ENCODE measurements at places on chromosomes 16 and 17. TPM values are rescaled to one million over a fixed set of nuclear protein-coding genes. Genes with fewer than 3 reads are reported as not detected.

DNA sequence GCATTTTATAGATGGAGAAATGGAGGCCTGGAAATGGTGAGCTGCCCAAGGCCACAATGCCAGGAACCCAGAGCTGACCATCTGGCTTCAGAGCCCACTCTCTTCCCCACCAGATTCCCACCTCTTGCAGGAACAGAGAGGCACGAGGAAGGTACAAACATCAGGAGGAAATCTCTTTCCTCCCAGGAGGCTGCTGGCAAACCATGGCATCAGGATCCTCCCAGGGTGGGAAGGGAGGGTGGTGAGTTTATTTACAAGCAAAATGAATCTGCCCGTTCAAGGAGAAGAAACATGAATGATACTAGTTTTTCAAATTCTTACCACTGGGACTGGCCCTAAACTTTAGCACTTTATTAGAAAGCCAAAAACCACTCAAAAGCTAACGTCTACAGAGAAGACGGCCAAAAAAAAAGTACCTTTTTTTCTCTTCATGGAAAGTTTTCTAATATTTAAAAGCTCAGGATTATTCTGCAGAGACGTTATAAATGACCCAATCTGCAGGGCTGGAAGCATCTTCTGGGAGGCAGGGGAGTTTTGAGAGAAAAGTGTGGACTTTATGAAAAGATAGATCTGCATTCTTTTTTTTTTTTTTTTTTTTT is 79.1 kb downstream of the NXN start:
- DNase-seq = no peak

GRCh38 chr16:80051040-80051439 is 450.5 kb upstream of the MAF start:
- no peak for DNase-seq

DNA sequence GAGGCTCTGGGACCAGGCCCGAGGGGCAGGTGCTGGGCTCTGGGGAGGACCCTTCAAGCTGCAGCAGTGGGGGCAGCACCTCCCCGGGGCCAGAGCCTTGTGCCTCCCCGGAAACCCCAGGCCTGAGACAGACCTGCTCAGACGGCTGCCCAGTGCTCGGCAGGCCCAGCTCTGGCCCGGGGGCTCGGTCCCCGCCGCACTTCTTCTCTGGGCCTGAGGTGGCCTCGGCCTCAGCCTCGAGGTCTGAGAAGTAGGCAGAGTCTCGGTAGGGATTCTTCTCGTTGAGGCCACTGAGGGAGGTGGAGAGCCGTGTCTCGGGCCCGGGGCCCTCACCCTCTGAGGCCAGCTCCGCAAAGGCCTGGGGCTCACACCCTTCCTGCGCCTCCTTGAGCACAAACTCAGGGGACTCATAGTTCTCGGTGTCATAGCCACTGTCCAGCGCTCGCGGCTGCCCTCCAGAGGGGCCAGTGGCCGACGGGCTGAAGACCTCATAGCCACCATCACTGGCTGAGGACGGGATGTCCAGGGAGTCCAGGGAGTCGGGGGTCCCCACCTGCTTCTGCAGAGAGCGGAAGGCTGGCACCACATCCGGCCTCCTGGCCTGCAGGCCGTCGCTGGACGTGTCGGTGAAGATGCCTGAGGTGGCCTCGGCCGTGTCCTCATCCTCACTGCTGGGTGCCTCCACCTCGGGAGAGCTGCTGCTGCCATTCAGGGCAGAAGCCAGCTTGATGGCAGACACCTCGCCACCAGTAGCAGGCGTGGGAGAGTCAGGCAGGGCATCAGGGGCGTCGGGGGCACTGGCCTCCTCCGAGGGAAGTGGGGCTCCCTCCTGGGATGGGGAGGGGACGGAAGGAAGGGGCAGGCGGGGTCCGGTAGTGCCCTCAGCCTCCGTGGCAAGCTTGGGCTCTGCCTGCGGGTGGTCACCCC is 44.3 kb upstream of the PVALEF start:
- DNase-seq = no peak

The OR1D2 gene
- total RNA-seq = not detected

- DNase-seq = no peak
Observed at GRCh38 chr17:9238340-9239245, 217.3 kb downstream of the NTN1 start.

GRCh38 chr17:43722269-43722619 is 36.3 kb downstream of the SOST start:
- DNase-seq = no peak

The TNK1 gene
- total RNA-seq = 3.2 TPM

DNA sequence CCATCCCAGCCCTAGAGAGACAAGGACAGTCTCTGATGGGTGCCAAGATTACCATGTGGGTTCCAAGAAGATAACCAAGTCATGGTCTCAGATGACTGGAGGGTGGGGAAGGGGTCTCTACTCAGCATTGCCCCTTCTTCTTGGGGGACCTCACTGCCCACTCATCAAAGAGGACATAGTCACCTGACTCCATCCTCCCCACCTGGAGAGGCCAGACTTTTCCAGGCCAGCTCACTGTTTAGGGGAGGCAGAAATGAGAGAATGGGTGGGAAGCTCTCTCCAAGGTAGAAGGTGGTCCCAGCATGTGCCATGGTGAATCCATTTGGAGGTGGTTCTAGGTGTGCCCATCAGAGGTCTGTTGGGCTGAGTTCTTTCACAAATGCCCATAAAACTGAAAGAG is 20.7 kb upstream of the IL21R start:
- peak; percentile 6 for DNase-seq

- DNase-seq = no peak
Observed at GRCh38 chr17:28433721-28434120, 27.7 kb upstream of the SLC46A1 start.

GRCh38 chr17:79077587-79077986 is 3.0 kb downstream of the ENGASE start:
- no peak for DNase-seq

DNA sequence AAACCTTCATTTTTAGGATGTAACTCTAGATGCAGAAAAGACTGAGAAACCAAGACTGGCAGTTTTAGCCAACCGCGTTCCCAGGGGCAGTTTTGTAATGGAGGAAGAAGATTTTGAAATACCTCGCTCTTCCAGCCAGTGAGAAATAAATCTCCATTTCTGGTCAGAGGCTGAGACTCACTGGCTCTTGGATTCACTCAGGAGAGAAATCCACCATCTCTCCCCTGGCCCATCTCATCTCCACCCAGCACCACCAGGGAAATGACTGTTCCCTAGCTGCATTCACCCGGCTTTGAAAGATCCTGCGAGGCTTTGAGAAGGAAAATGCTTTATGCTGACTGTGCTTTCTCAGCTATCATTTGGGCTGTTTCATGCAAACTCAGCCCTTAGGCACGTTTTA is 185.2 kb downstream of the SOX9 start:
- no peak for DNase-seq

DNA sequence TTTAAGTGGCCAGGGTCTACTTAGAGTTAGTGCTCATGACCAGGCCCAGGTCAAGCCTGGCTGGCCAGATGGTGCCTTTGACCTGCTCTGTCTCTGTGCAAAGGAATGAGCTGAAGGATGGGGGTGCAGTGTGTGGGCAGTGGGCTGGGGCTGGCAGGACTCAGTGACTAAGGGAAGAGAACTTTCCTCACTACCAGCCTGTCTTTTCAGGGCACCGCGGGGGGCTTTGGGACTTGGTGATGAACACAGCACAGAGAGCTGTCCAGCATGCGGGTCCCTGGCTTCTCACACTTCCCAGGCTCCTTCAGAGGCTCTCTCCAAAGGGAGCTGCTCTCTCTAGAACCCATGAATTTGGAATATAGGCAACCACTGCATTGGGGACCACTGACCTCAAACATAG is 43.0 kb upstream of the STH start:
- no peak for DNase-seq

DNA sequence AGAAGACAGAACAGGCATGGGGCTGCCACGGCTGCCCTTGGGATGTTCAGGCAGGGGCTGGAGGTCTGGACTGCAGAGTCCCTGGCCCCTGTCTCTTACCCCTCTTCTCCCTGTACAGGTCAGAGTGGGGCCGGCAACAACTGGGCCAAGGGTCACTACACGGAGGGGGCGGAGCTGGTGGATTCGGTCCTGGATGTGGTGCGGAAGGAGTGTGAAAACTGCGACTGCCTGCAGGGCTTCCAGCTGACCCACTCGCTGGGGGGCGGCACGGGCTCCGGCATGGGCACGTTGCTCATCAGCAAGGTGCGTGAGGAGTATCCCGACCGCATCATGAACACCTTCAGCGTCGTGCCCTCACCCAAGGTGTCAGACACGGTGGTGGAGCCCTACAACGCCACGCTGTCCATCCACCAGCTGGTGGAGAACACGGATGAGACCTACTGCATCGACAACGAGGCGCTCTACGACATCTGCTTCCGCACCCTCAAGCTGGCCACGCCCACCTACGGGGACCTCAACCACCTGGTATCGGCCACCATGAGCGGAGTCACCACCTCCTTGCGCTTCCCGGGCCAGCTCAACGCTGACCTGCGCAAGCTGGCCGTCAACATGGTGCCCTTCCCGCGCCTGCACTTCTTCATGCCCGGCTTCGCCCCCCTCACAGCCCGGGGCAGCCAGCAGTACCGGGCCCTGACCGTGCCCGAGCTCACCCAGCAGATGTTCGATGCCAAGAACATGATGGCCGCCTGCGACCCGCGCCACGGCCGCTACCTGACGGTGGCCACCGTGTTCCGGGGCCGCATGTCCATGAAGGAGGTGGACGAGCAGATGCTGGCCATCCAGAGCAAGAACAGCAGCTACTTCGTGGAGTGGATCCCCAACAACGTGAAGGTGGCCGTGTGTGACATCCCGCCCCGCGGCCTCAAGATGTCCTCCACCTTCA is 11.7 kb downstream of the TUBB3 start:
- DNase-seq = no peak

GRCh38 chr16:22357635-22357971 is 16.8 kb downstream of the CDR2 start:
- DNase-seq = no peak

DNA sequence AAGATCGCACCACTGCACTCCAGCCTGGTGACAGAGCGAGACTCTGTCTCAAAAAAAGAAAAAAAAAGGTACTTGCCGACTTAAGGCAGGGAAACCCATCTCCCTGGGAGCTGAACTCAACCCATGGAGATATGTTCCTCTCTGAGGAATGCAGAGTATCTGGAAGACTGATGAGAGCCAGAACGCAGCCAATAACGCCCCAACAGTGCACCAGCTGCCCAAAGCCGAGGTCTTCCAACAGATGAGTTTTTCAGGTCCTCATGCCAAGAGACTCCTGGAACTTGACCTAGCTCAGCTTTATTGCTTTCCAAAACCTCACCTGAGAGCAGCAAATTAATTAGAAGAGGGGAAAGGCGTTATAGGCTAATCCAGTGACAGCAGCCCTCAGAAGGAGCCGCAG is 9.4 kb downstream of the ELAC2 start:
- no peak for DNase-seq

The CCL17 gene
- not detected for total RNA-seq

The ABCA8 gene
- 128 TPM for total RNA-seq

The C16orf89 gene
- total RNA-seq = 3.3 TPM

GRCh38 chr16:82136956-82137821 is 32.8 kb downstream of the MPHOSPH6 start:
- DNase-seq = no peak

DNA sequence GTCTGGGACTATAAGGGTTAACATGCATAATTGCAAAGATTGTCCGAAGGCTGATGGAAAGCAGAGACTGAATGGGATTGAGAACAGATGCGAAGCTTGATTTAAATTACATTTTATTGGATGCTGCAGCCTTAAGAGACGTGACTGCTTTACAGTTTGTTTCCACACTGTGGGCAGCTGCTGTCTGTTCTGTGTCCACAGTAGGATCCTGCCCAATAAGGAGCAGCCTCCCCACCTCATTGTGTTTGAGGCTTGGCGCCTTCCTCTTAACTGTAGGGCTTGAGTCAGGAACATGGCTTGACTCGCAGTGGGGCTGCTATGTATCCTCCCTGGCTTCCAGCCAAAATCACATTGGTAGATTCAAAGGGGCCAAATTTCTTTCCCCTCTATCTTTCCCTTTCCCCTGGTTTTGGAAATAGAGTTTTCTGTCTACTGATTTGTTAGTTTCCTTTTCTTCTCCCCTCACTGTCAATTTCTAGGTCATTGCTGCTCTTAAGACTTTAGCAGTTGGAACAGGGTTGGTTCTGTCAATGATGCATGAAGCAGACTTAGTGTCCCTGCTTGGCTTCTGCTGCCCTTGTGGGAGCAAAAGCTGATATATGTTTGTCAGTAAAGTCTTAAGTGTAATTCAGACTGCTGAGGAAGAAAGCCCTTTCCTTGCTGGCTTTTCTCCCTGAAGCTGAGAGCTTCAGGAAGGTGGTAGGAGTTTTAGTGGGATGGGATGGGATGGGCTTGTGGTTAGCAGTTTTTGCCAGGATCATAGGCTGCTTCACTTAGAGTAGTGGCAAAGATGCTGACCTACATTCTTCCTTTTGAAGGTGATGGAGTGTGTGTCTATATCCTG is 5.0 kb upstream of the RARA start:
- no peak for DNase-seq

- no peak for DNase-seq
Observed at GRCh38 chr17:75241502-75241901, 19.9 kb downstream of the GGA3 start.

The SCNN1B gene
- 0.50 TPM for total RNA-seq

The APRT gene
- 147 TPM for total RNA-seq

DNA sequence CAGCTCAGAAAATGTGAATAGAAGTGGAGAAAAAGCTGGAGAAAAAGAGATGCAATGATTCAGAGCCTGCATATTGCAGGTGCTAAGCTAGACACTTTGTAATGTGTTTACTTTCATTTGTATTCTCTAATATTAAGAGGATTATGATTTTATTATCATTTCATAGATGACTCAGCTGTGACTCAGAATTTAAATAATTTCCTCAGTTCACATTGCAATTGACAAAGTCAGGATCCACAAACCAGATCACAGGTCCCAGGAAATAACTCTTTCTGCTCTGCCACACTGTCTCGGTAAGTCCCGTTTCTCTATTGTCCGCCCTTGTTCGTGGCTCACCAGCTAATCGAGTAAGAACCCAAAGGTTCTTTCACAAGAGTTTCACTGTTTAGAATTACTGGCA is 235.4 kb upstream of the MON1B start:
- no peak for DNase-seq

The SDF2 gene
- total RNA-seq = 63.2 TPM

DNA sequence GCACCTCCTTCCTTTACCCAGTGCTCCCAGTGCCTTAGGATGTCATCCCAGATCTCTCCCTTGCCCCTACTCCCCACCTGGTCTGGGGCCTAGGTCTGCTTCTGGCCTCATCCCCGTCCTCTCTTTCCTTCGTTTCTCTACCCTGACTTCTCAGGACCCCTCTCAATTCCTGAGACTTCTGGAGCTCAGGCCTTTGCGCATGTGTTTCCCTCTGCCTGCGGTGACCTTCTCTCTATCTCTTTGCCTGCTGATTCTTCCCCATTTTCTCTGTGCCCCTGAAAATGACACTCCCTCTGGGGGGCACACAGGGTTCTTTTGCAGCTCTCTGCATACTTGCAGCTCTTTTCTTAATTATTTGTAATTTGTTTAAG is 13.5 kb downstream of the ADORA2B start:
- DNase-seq = no peak

DNA sequence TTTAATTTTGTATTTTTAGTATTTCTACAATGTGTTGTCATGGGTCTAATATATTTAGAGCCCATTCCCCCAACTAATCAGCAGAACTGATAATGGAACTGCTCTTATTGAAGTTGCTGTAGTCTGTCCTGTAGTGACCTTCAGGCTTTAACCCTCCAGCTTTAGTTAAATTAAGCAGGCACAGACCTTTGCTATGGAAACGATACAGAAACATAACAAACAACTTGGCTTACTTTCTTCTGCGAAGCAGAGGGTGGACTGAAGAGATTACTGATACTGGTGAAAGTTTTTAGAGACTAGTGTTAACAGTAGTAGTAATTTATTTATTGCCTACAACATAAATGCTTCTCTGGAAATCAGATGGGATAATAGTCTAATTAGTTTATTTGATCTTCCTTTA is 61.4 kb downstream of the NFATC3 start:
- DNase-seq = no peak

The SPIRE2 gene
- total RNA-seq = 5.4 TPM
